ENCODE measurements at places on chromosomes 12 and 14.
A peak's percentile ranks its signal among the peaks of the same experiment; 100 is the strongest.

- no peak for DNase-seq
These were observed 606.5 kb downstream of the GALC start for GRCh38 chr14:87386524-87386923.

GRCh38 chr14:65840118-65840751 is 427.7 kb downstream of the FUT8 start:
- DNase-seq: no peak

- DNase-seq: no peak
These were observed 65.2 kb downstream of the OTX2 start for GRCh38 chr14:56745097-56745496.

- no peak for DNase-seq
These were observed 70.5 kb downstream of the ITPK1 start for GRCh38 chr14:93045211-93045674.

GRCh38 chr12:33828326-33828725 is 194.0 kb upstream of the ALG10 start:
- no peak for DNase-seq

DNA sequence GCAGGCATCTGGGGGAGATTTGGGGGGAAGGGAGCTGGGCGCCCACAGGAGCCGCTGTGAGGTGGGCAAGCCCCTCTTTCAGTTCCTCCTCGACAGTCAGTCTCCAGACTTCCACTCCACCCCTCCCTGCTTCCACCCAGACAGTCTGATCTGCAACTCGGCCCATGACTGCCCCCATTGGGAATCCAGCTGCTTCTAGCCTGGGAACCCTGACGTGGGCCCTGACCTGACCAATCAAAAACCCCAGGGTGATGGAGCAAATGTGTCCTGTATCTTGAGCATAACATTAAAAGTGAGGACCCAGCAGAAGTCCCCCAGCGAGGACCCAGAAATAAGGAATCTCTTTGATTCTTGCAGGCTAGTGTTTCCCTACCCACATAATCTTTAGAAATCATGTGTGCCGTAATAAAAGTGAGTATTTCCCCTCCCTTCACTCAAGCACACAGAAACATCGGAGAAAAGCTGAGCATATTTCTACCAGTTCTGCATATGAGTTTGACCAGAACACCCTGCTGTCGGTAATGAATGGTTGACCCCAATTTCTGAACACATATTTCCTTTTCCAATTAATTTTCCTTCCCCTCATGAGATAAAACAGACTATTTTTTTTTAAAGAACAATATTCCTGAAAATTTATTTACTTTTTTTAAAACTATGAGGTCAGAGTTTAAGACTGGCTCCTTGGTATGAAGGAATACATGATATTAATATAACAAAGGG is 6.4 kb downstream of the SSH1 start:
- peak; percentile 85 for DNase-seq

DNA sequence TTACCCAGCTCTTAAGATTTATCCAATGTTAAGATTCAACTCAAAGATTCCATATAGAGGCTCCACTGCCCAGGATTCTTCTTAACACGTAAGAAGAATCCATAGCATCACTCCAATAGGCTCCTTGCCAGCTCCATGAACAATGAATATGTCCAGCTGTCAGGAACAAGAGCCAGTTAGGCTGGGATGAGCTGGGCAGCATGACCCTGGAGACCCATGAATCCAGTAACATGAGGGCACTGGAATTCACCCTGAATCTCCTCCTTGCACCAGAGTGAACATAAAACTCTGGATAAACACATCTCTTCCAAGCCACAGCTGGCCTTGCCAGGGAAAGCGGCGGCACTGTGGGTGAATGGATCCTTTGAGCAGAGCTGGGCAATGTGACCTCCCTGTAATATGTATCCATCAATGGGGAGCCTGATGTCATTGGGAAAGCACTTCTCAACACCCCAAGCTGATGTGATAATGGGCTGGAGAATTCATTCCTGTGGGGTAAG is 24.4 kb upstream of the TC2N start:
- DNase-seq: no peak

DNA sequence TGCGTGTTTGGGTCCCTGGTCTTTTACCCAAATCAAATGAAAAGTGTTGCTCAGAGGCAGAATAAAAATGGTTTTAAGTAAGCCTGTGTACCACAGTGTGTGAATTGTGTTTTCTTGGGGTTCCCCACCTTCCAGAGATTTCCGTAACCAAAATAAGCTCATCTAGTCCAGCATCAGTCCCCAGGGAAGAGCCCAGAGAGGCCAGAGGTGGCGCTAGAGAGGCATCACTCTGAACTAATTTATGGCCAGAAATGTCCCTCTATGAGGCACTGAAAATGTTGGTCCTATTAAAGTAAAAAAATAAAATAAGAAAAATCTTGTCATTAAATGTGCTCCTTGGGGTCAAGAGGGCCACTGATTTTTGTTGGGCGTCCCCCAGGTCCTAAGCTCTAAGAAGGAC is 24.9 kb upstream of the PRKAB1 start:
- DNase-seq: no peak

GRCh38 chr12:117361347-117361751 is at the start of gene NOS1:
Gene NOS1 (minus strand): TSS chr12:117361626. CDS start chr12:117331069, 30,557 bp downstream.
- no peak for DNase-seq

DNA sequence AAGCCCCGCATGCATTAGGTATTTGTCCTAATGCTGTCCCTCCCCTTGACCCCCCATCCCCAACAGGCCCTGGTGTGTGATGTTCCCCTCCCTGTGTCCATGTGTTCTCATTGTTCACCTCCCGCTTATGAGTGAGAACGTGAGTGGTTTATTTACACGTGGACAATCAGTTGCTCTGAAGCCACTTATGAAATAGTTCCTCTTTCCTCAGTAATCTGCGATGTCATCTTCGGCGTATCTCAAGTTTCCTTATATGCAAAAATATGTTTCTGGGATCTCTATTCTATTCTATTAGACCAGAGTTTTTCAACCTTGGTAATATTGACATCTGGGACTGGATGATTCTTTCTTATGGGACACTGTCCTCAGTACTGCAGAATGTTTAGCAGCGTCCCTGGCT is 56.0 kb upstream of the DCD start:
- DNase-seq: no peak

DNA sequence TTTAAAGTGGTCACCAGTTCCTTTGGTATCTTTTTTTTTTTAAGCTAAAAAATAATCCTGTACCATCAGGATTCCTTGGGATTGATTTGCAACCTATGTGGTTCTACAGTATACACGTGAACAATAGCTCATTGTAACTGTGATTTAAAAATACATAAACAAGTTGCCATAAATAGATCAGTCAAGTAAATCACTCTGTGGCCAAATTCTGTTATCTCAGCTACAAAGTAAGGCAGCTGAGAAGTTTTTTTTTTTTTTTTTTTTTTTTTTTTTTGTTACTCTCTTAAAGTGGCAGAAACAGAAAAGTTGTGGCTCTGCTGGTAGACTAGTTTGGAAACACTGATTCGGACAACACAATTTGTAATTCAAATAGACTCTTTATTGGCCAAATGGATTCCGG is 104.5 kb downstream of the PRICKLE1 start:
- no peak for DNase-seq

DNA sequence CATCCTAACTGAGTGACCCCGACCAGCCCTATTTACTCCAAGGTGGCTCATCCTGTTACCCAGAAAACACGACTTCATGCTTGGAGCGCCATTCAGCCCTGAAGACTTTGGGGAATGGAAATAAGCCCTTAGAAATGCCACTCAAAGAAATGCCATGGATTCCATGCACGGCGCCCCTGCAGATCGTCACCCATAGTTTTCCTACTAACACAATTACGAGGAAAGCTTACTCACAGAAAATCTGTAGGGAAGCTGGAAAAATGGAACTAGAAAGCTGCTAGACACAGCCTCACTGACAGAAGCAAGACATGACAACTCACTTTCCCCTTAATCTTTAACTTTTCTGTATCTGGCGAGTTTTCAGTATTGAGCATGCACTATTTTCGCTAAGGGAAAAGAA is 19.5 kb downstream of the NUAK1 start:
- no peak for DNase-seq

DNA sequence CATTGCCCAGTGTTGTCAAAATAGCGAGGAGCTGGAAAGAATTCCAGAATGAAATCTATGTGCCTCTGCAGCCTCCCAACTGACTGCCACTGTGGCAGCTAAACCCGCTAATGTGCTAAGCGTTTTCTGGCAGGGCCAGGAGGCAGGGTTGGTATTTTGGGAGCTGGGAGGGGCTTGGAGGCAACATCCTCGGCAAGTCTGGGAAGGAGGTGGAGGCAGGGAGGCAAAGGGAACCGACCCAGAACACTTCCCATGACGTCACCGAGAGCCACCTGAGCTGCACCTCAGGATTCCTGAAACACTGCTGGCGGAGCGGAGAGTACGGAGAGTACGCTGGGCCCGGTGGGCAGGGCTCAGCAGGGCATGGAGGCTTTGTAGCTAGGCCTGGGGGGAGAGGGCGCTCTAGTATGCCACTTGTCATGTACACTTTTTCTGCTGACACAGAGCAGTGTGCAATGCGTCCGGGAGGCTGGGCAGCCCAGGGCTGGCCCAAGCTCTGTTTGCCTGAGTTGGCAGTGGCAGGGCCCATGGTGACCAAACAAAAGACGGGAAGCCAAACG is 81.5 kb downstream of the DPF3 start:
- DNase-seq: no peak

- no peak for DNase-seq
These were observed 86.8 kb downstream of the NUAK1 start for GRCh38 chr12:106051853-106052531.

DNA sequence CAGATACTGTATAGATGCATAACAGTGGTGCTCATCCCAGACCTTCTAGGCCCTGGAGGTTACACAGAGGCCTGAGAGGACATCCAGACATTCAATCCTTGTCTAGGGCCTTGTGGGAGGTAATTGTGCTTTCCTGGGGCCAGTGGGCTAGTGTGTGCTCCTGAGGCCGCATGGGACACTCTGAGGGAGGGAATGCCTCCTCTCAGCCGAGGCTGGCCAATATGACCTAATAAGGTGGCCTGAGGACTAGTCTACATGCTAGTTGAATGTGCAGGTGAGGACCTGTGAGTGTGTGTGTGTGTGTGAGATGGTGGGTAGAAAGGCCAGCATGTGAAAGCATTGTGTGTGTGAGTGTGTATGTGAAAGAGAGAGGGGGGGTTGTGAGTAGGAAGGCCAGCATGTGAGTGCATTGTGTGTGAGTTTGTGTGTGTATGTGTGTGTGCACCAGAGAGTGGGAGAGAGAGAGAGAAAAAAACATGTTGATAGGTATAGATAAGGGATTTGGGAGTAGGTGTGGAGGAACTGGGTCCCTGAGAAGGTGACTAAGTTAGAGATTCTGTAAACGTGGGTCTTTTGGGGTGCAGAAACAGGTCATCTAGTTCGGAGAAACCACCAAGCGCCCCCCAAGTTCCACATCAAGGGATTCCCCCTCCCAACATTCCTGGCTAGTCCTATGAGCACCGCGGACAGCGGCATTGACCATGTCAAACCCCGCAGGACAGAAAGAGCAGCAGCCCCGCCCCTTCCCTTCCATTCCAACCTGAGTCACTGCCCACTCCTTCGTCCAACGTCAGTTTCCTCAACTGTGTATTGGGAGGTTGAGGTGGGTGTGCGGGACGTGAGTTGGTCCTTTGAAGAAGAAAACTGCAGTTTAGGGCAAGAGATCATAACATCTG is 9.7 kb upstream of the KRT81 start:
- DNase-seq: no peak

- no peak for DNase-seq
These were observed 1.6 kb downstream of the NXPH4 start for GRCh38 chr12:57218030-57218853.

All from GM12865 (cell line).